ENCODE measurements at places on chromosomes 6 and 20.

DNA sequence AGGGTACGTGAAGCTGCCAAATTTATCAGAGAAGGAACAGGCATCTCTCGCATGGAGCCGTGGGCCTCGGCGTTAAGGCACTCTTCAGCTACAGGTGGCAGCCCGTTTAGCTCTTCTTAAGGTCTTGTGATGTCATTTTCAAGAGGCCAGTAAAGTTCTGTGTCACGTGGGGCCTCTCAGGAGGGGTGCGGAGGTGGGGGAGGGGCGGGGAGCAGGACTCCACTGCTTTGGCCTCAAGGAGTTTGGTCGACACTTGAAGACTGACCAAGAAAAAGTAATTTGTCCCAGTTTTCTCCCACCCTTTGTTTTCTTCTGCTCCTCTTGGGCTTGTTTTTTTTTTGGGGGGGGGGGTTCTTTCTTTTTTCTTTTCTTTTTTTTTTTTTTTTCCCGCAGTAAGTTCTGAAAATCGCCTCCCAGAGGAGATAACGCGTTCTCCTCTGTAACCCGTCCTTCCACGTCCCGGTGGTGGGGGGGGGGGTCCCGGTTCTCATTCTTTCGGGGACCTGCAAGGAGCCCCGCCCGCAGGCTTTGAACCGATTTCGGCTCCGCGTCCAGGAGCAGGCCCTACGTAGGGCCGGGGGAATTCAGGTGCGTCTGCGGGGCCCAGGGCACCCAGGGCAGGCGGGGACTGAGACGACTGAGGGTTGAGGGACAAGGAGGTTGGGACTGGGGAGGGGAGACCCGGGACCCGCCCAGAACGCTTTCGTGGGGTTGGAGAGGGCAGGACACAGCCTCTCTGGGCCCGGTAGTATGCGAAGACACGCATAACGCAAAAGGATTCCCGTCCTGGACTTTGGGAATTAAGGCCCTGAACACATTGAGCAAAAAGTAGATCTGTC, 26.0 kb downstream of the GPX6 start:
- peak; percentile 60 for DNase-seq

GRCh38 chr6:106167096-106167814, 81.1 kb downstream of the PRDM1 start:
- no peak for DNase-seq

GRCh38 chr6:36999061-36999750, 6.2 kb upstream of the FGD2 start:
- DNase-seq, result no peak

DNA sequence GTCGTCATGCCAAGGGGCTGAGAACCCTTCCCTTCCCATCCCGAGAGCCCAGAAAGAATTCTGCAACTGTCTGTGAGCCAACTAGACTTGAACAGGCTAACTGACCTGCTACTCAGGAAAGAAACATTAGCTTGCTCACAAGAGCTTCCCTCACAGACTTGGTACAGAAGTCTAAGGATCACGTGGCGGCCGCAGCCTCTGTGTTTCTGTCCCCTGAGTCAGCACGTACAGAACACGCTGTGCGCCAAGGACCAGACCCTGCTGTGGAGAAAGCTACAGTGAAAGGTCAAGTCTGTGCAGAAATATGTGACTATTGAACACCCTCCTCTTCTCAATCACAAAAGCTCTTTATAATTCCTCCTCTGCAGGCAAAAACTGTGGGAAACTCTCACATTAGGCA, 151.3 kb upstream of the QKI start:
- no peak for DNase-seq
